GM20000 (cell line): ENCODE measurements at places on chromosomes 1 and 21.
A peak's percentile ranks its signal among the peaks of the same experiment; 100 is the strongest.

DNA sequence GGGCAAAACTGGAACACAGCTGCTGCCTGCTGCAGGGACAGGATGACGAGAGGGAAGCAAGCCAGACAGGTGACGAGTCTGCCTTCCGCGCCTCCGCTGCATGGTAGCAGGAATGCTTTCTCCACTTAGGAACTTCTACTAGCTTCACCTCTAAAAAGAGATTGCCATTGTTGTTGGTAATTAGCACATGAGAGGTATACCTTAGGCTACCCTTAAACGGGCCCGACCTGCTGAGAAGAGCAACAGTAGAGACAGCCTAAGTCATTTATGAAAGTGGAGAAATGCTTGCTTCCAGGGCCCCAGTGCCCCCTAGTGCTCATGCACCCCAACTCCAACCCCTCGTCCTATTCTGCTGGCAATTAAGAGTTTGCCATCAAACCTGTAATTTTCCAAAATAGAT, 96.9 kb upstream of the AKT3 start:
- DNase-seq = peak; percentile 23

GRCh38 chr1:220787069-220787619, 431 bp downstream of the MTARC1 start:
- no peak for DNase-seq

- no peak for DNase-seq
Measured at GRCh38 chr1:33724348-33724747, 139.5 kb upstream of the HMGB4 start.

GRCh38 chr1:32767641-32768040, 49.5 kb downstream of the YARS1 start:
- DNase-seq = peak; percentile 9

DNA sequence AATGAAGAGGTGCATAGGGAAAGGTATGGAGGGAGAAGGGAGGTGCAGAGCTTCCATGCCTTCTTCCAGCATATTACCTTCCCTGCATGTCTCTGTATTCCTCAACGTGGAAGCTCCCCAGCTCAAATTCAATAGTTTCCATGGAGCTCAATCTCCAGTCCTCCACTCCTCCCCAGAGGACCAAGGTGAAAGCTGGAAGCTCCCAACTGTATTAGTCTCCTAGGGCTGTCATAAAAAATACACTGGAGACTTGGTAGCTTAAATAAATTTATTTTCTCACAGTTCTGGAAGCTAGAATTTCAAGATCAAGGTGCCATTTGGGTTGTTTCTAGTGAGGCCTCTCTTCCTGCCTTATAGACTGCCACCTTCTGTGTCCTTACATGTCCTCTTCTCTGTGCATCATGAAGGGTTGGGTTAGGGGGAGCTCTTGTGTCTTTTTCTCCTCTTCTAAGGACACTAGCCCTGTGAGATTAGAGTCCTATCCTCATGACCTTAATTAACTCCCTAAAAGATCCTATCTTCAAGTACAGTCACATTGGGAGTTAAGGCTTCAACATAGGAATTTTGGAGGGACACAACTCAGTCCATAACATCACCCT, 21.9 kb upstream of the RABGGTB start:
- DNase-seq = no peak

GRCh38 chr1:54335011-54335754, 71.0 kb downstream of the SSBP3 start:
- no peak for DNase-seq

GRCh38 chr1:176648556-176648955, 185.6 kb downstream of the PAPPA2 start:
- no peak for DNase-seq

- DNase-seq = no peak
Measured at GRCh38 chr1:162070094-162070748, 730 bp downstream of the NOS1AP start.

DNA sequence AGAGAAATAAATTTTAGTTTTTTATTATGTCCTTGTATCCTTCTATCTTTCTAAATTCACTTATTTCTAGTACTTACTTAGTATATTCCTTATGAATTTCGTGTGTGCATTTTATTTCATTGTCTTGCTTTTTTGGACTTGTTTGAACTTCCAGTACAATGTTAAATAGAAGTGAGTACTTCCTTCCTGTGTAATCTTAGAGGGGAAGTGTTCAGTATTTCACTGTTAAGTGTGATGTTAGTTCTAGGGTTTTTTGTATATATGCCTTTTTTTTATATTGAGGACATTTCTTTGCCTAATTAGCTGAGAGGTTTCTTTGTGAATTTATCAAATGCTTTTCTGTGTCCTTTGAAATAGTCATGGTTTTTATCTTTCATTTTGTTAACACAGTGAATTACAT, 10.7 kb downstream of the LYPLAL1 start:
- no peak for DNase-seq

DNA sequence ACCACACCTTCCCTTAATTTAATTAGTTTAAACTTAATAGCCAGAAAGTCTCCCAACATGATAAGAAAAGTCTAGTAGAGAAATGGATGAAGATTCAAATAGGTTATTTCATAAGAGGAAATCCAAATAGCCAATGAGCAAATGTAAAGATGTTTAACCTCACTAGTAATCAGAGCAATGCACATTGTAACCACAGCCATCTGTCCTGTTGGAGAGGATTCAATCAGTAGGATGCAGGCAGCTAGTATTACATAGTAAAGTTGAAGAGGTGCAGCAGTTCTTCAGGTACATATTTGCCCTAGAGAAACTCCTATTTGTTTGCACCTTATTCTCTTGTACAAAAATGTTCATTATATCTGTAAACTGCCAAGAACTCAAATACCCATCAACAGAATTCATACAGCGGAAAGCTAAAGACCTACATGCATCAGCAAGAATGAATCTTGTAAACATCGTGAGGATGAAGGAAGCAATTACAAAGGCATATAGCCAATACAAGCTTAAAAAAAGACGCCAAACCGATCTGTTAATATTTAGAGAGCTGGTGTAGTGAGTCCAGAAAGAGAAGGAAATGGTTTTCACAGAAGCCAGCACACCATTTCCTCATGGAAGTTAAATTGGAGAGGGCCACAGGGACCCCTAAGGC, 27.9 kb downstream of the DIP2A start:
- DNase-seq = no peak
